HT-29 (cell line): ENCODE measurements at places on chromosomes 13 and 19. TPM values are rescaled to one million over a fixed set of nuclear protein-coding genes. Genes with fewer than 3 reads are reported as not detected.
A peak's percentile ranks its signal among the peaks of the same experiment; 100 is the strongest.

- peak; percentile 85 for DNase-seq
Observed at GRCh38 chr19:510606-511100, 3.4 kb downstream of the TPGS1 start.

GRCh38 chr19:4052114-4052992, 14.3 kb downstream of the ZBTB7A start:
- DNase-seq, result peak; percentile 75

GRCh38 chr19:58181902-58182576, 822 bp upstream of the ZNF274 start:
- peak; percentile 82 for DNase-seq

LIN37 gene
- total RNA-seq, result 13.8 and 15.5 TPM in 2 replicates

ARHGEF18 gene
- total RNA-seq, result 31.4 and 33.0 TPM in 2 replicates

GRCh38 chr13:29457299-29457698, 138.2 kb downstream of the SLC7A1 start:
- DNase-seq, result peak; percentile 69

SMIM44 gene
- total RNA-seq, result 0.60 and 1.4 TPM in 2 replicates

ABCC4 gene
- 24.0 and 28.1 TPM in 2 replicates for total RNA-seq

GRCh38 chr19:2334986-2335846, 6.7 kb downstream of the SPPL2B start:
- no peak for DNase-seq

- DNase-seq, result peak; percentile 70
Observed at GRCh38 chr19:49361438-49362047, 673 bp downstream of the TEAD2 start.

DNA sequence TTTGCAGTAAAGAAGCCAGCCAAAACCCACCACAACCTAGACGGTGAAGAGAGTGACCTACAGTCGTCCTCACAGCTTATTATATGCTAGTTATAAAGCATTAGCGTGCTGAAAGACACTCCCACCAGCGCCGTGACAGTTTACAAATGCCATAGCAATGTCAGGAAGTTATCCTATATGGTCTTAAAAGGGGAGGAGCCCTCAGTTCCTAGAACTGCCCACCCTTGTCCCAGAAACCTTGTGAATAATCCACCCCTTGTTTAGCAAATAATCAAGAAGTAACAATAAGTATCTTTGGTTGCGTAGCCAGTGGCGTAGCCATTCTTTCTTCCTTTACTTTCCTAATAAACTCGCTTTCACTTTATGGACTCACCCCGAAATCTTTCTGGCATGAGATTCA, 227.9 kb upstream of the ARGLU1 start:
- no peak for DNase-seq

SBK3 gene
- total RNA-seq, result 0.16 and 0.53 TPM in 2 replicates

DNA sequence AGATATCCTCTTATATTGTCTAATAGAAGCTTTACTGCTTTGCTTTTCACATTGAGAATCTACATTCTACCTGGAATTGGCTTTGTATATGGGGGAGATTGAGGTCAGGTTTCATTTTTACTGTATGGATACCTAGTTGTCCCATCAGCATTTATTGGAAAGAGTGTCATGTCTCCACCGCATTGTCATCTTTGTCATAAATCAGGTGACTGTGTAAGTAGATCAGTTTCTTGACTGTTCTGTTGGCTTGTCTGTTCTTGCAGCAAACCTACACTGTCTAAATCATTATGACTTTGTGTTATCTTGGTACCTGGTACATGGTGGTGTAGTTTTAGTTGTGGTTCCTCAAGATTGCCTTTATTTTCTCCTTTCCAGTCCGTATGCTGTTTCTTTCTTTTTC, 5.8 kb downstream of the URI1 start:
- DNase-seq, result no peak
